ENCODE measurements at places on chromosomes 1 and 21.

DNA sequence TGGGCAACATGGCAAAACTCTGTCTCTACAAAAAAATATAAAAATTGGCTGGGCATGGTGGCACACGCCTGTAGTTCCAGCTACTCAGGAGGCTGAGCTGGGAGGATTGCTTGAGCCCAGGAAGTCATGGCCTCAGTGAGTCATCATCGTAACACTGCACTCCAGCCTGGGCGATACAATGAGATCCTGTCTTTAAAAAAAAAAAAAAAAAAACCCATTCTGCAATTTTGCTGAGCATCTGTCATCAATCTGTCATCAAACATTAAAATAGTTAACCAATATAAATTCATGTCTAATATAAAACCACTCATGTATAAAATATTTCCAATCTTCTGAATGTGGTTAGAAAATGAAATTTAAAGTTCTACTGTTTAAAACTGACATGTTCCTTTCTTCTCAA, 56.9 kb downstream of the LPAR3 start:
- DNase-seq = no peak

GRCh38 chr1:187038784-187039183, 210.0 kb downstream of the PLA2G4A start:
- DNase-seq = no peak

- no peak for DNase-seq
These were observed 24.7 kb upstream of the FCGR2A start for GRCh38 chr1:161480381-161481035.

DNA sequence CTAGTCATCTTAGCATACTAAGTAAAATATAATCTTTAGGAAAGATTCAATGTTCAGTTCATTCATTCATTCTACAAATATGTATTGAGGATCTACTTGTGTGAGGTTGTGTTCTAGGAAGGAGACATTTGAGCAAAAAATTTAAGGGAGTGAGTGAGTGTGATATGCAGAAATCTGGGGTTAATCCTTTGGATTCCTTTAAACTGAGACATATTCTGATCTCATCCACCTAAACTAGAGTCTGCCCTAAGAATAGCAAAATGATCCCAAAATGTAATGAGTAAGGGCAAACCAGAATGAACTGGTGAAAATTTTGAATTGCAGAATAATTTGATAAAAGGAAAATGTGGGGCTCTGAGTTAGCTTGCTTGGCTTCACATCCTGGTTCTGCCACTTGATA, 8.6 kb downstream of the UBE2U start:
- DNase-seq = no peak

DNA sequence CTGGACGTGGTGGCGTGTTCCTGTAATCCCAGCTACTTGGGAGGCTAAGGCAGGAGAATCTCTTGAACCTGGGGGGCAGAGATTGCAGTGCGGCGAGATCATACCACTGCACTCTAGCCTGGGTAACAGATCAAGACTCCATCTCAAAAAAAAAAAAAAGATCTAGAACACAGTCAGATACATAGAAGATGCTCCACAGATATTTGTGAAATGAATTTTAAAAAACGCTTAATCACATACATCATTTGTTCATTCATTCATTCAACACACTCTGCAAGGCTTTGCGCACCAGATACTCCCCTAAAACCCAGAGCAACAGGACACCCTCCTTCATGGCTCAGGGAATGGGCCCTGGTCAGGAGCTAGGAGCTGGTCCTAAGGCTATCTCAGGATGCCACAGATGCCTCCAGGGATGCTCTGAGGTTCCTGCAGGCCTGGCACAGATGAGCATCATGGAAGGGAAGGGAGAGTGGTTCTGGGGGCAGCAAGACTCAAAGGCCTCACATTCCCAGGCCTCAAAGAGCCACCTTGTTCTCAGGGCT, 6.4 kb downstream of the HSPG2 start:
- DNase-seq = no peak

DNA sequence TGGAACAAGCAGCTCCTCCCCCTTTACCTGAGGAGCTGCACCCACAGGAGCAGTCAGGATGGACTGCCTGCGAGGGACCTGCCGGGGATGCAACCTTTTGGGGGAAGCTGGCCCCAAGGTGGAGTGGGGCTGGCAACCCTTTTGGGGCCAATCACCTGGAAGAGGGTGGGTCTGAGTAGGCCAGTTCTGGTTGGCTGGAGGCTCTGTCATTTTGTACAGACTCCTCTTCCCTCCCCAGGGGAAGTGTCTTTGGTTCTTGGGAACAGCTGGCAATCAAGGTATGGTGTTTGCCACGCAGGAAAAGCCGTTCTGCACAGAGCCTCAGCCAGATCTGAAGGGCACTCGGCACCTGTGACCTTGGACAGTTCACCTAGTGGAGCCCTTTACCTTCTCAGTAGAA, 280 bp upstream of the A3GALT2 start:
- DNase-seq = no peak

- no peak for DNase-seq
These were observed 22.3 kb upstream of the RGS16 start for GRCh38 chr1:182626527-182626926.

DNA sequence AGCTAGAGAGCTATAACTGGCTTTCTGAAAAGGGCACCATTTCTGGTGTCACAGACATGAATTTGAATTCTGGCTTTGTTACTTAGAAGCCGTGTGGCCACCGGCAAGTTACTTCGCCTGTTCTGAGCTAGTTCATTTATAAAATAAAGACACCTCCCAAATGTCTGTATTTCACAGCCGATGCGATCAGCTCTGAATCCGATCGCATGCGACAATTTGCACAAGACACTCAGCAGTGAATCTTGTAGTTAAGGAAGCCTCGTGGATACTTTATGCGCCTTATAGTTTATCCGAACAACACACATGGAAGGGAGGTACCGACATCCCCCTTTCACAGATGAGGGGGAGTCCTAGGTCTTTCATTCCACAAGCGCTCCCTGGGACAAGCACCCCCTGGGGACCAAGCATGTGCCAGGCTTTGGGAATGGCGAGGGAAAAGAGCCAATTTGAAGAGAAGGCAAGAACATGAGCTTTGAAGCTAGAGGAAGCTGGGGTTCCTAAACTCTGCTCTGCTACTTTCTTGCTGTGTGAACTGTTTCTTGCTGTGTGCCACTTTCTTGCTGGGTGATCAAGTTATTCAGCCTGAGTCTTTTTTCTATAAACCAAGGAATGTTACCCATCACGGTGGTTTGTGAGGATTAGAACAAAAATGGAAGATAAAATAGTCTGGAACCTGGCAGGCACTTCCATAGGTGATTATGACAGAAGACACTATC, 3.9 kb downstream of the ID3 start:
- no peak for DNase-seq

GRCh38 chr1:5664081-5664768, 328.0 kb downstream of the NPHP4 start:
- no peak for DNase-seq

GRCh38 chr1:240136402-240136801, 44.7 kb downstream of the FMN2 start:
- DNase-seq = no peak

DNA sequence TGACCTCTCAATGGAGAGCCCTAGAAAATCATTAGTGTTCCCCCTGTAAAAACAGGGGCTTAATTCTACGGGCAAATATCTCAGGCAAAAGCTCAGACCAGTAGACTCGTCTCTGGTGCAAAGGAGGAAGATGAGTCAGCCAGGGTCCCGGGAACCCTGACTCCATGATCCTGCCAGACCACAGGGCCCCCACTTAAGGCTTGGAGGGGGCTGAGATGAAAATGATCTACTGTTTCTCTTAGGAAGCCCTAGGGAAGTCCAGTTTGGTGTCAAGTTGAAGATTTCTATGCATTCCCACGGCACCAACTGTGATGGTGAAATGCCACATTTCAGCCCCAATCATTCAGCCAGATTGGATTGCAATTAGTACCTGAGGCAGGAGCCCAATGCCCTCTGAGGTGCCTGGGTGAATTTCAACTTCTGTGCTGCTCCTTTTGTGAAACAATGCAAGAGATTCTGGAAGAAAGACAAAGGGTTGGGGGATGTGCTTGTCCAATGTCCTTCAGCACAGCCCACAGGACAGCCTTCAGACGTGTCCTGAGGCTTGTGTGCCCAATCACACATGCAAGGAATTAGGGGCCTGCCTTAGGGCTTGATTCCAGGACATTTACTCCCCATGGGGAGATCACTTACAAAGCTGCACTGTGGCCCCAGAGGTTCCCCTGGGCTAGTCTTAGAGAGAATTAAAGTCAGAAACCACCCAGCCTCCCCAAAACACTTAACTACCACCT, 18.1 kb downstream of the NAV1 start:
- DNase-seq = no peak

- no peak for DNase-seq
These were observed 115.6 kb upstream of the SLC45A1 start for GRCh38 chr1:8202182-8202905.

GRCh38 chr1:239811211-239811885, 280.3 kb upstream of the FMN2 start:
- DNase-seq = no peak

DNA sequence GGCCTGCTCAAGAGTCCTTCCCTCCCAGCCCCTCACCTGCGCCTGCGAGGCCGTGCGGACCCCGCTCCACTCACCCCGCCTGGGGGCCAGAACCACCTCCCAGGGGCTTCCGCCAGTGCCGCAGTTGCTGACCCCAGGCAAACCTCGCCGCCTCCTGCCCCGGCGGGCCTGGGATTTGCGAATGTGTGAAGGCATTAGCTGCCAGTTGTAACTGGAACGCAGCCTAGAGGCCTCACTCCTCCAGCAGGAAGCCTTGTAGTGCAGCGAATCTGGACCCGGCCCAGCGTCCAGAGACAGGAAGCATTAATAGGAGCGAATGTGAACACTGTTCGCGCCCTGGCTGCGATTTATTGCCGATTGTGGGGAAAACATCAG, 140.9 kb upstream of the ARHGEF16 start:
- DNase-seq = no peak

- DNase-seq = no peak
These were observed 53.5 kb downstream of the ST3GAL3 start for GRCh38 chr1:43760745-43761317.
